ENCODE measurements at places on chromosomes 13 and 19.

- no peak for DNase-seq
These were observed 13.3 kb upstream of the LEUTX start for GRCh38 chr19:39765091-39766076.

DNA sequence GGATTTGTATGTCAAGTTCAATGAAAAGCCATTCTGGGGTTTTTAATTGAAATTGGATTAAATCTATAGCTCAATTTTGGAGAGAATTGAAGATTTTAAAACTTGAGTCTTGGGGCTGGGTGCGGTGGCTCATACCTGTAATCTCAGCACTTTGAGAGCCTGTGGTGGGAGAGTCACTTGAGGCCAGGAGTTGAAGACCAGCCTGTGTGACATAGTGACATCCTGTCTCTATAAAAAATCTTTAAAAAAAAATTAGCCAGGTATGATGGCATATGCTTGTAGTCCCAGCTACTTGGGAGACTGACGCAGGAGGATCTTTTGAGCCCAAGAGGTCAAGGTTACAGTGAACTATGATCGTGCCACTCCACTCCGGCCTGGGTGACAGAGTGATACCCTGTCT, 41.2 kb downstream of the VAV1 start:
- no peak for DNase-seq

DNA sequence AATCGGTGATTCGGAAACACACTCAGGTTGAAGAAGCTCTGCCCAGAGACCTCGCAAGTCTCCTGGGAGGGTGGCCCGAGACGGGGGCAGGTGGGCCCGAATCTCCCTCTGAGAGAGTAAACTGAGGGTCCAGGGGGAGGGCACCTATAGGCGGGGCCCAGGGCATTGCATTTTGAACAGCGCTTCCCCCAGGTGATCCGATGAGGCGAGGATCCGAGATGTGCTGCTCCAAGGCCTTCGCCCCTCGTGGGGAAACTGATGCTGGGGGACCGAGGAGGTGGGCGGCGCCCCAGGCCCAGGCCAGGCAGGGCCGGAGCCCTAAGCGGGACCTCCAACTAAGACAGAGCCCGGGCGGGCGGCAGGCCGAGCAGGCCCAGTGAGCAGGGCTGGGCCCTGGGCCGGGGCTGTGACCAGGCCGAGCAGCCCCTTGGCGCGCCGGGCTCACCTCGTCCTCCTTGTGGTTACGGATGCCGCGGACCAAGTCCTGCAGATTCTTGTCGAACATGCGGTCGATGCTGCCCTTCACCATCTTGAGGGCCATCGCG, 500 bp downstream of the AP3D1 start:
- DNase-seq = no peak

DNA sequence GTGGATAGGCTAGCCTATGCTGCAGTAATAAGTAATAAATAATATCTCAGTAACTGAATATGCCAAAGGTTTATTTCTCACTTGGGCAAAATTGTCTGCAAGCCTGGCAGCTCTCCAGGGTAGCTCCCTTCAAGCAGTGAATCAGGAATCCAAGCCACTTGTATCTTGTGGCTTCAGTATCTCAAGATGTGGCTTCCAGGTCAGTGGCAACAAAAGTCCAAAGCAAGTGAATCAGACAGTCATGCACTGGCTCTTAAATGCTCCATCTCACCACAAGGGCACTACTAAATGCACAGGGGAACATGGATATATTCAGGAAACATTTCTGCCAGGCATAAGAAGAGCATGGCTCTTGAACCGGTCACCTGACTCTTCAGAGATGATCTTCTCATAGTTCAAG, 126.3 kb downstream of the KCTD12 start:
- DNase-seq = no peak

DNA sequence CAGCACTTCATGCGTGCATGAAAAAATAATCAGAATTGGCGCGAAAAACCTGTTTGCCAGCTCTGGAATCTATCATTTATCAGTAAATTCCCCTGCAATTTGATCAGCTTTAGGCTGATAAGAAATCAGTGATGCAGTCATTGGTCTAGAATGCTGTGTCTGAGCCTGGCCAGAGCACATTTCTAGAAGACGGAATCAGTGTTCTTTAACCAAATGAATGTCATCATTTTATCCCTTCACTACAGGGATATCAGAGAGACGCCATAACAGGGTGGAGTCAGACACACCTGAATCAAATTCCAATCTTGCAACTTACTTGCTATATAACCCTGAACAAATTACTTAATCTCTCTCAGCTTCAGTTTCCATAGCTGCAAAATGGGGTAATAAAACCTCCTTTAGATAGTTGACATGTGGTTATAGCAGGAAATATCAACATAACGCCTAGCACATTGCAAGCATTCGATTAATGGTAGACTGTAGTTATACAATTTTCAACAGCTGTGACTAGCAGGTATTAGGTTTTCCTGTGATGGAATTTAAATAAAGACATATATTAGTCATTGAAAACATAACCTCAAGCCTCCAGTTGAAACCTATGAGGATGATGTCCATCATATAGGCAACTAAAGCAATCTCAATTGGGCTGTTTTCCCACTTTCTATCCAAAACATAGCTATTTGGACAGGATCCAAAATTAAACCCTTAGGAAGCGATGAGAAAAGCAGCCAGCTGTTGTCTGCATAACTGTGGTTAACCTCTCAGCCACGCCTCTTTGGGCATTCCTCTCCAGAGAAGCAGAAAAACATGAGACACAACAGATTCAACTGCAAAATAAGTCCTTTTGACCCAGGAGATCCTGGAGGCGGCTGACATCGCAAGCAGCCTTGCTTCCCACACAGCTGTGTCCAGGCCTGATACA, 51.6 kb upstream of the UBL3 start:
- no peak for DNase-seq

DNA sequence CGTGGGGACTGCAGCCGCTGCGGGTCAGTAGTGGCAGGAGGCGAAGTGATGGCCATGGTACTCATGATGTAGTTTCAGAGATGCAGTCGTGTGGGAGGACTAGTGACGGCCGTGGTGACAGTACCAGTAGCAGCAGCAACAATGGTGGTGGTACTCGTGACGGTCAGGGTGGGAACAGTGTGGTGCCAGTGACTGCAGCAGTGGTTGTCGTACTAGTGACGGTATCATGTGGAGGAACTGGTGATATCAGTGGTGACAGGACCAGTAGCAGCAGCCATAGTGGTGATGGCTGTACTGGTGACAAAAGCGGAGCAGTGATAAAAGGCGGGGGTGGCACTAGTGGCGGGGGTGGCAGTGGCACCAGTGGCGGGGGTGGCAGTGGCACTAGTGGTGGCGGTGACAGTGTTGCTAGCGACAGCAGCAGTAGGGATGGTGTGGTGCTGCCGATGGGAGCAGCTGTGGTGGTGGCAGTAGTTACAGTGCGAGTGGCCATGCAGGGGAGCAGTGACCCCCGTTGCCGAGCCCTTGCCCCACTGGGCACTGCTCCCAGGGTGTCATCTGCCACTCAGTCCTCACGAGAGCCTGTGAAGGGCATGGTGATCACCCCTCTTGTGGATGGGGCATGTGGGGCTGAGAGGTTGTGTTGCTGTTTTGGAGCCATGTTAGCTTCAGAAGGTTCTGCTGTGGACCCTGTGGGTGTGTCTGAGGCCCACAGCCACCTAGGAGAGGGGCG, 22.7 kb downstream of the ADPRHL1 start:
- no peak for DNase-seq

DNA sequence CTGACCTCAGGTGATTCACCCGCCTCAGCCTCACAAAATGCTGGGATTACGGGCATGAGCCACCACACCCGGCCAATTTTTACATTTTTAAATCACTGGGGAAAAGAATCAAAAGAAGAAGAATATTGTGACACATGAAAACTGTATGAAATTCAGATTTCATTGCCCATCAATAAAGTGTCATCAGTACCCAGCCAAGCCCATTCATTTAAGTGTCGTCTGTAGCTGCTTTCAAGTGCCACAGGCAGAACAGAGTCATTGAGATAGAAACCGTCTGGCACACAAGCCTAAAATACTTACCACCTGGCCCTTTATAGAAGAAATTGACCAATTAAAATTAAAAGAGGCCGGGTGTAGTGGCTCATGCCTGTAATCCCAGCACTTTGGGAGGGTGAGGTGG, 15.3 kb downstream of the COLGALT1 start:
- no peak for DNase-seq

DNA sequence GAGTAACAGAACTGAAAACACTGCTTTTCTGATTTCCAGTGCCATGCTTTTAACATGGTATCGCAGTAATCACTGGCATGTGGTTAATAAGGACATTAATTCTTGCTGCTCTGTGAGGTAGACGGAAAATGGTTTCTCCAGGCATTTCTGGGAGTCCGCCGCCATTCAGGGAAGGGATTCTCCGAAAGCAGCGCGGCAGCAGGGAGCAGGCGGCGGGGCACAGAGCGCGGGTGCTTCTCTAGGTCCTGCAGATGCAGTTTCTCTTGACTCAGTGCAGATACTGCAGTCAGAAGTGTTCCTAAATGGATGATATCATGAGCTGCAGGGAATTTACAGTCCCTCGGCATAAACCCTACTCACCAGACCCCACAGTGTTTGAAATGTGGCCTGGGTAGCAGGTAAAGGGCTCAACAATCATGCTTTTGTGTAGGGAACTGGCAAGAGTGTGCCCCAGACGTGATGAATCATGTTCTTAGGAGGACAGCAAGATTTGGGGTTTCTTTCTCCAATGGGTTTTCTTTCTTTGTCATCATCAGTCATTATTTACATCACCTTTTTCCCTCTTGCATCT, 338.6 kb upstream of the ARGLU1 start:
- no peak for DNase-seq

DNA sequence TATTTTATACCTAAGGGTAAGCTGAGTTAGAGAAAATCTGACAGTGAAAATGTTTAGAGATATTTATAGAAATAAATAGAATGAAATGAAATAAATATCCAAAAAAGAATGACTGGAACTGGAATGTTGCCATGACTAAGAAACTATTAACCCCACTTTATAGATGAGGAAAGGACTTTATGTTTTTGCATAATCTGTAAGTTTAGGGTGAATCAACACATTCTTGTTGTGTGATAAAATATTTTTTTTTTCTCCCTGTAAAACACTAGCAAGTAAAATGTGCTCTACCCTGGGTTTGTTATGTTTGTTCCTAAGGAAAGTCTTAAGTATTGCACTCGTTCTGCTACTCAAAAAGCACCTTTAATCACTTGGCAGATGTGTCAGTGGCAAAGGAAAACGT, 83.8 kb upstream of the KL start:
- no peak for DNase-seq

DNA sequence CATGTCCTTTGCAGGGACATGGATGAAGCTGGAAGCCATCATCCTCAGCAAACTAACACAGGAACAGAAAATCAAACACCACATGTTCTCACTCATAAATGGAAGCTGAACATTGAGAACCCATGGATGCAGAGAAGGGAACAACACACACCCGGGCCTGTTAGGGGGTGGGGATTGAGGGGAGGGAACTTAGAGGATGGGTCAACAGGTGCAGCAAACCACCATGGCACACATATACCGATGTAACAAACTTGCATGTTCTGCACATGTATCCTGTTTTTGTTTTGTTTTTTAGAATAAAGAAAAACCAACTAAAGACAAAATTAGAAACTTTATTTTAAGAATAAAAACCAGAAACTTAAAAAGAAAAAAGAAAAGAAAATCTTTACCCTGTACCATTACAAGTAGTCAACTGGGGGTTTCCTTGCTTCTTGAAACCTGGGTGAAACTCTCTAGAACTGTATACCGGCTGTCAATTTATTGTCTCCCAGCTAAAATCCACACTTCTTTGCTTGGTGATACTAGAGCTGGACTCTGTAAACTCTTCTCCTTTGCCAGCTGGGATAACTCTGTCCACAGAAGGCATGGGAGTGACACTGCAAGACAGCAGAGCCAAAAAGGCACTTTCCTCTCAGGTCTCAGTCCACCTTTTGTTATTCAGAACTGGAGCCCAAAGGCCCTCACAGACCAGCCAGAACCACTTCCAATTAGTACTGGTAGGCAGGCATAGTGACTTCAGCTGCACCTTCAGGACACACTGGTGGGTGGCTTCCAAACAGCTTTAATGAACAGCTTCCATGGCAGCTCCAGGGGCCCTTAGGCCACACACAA, 9.0 kb downstream of the MICU2 start:
- no peak for DNase-seq

GRCh38 chr13:76385586-76385985, 500.6 kb downstream of the KCTD12 start:
- no peak for DNase-seq

DNA sequence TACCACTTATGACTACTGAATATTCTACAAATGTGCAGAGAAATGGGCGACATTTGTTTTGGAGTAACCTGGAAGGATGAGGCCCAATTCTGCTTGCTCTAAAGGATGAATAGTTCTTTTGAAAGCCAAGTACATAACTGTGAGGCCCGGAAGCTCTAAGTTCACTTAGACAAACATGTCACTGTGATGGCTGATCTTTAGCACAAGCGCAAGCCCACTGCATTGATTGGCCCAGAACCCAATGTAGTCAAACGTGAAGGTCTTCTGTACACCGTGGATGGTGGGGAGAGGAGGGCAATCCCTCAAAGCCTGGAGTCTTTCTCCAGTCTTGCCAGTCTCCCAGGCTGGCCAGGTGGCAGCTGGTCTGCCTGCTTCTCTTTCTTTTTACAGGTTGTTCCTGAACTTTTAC, 139.6 kb downstream of the RFC3 start:
- no peak for DNase-seq

Measured in left forelimb (tissue), 1 donor.